ENCODE measurements at places on chromosomes 1 and 21. TPM values are rescaled to one million over a fixed set of nuclear protein-coding genes. Genes with fewer than 3 reads are reported as not detected.

GRCh38 chr1:10901891-10902805 lies 105.7 kb upstream of the CASZ1 start:
- H3K27ac ChIP-seq, result no peak overlapping the region
- H3K27me3 ChIP-seq, result peaks cover 8% of the 10 kb centered on the region
- H3K36me3 ChIP-seq, result no peaks in the 10 kb centered on the region
- H3K4me1 ChIP-seq, result peaks cover 4% of the 10 kb centered on the region

- H3K36me3 ChIP-seq, result peaks cover 1% of the 10 kb centered on the region
- H3K4me3 ChIP-seq, result no peak overlapping the region
Measured at GRCh38 chr1:24996456-24996855, 66.4 kb upstream of the RUNX3 start.

GRCh38 chr1:232548691-232549090 lies 81.2 kb downstream of the SIPA1L2 start:
- peaks cover 17% of the 10 kb centered on the region for H3K4me1 ChIP-seq
- H3K27me3 ChIP-seq, result no peaks in the 10 kb centered on the region
- no peaks in the 10 kb centered on the region for H3K36me3 ChIP-seq

- H3K27me3 ChIP-seq, result no peaks in the 10 kb centered on the region
- no peak overlapping the region for H3K4me3 ChIP-seq
- H3K36me3 ChIP-seq, result no peaks in the 10 kb centered on the region
- peaks cover 19% of the 10 kb centered on the region for H3K4me1 ChIP-seq
- DNase-seq, result no peak
Measured at GRCh38 chr21:38797470-38797869, 8.3 kb upstream of the ETS2 start.

DNA sequence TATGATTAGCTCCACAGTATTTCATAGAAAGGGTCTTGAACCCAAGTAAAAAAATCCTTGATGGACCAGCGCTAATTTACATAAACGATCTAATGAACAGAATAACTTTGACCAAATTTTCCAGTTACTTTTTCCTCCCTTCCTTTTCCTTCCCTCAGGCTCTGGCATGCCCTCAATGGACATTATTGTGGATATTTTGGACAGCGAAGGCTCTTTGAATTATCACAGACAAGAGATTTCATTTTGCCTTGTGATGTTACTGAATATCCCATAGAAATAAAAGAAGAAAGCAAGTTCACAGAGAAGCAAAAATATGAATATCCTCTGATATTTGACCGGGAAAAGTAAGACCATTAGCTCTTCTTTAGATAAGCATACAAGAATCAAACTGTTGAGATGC lies 60.3 kb upstream of the EXO1 start:
- H3K4me1 ChIP-seq, result peaks cover 2% of the 10 kb centered on the region
- H3K27me3 ChIP-seq, result peaks cover 3% of the 10 kb centered on the region
- H3K36me3 ChIP-seq, result no peaks in the 10 kb centered on the region
- no peak overlapping the region for H3K27ac ChIP-seq
- DNase-seq, result no peak

GRCh38 chr1:3501856-3502640 lies 47.6 kb downstream of the ARHGEF16 start:
- no peak overlapping the region for H3K27ac ChIP-seq
- H3K4me3 ChIP-seq, result no peak overlapping the region
- peak; percentile 100 for DNase-seq
- no peaks in the 10 kb centered on the region for H3K27me3 ChIP-seq
- peaks cover 19% of the 10 kb centered on the region for H3K4me1 ChIP-seq

- no peak overlapping the region for H3K27ac ChIP-seq
- H3K4me1 ChIP-seq, result no peaks in the 10 kb centered on the region
- DNase-seq, result no peak
- H3K36me3 ChIP-seq, result no peaks in the 10 kb centered on the region
Measured at GRCh38 chr1:18351735-18352134, 129.0 kb upstream of the KLHDC7A start.

Gene RBM11
- total RNA-seq, result not detected

Gene TNFSF18
- total RNA-seq, result not detected

Gene CFAP141
- not detected for total RNA-seq

Gene LENEP
- total RNA-seq, result 0.72 TPM

Gene SPRR2B
- total RNA-seq, result not detected

Gene TARS2
- 13.6 TPM for total RNA-seq
